Renal pelvis (tissue), 12 donors: ENCODE measurements at places on chromosomes 3 and 15.
A peak's percentile ranks its signal among the peaks of the same experiment; 100 is the strongest.

- DNase-seq, result peak; percentile 48
Observed at GRCh38 chr15:69734699-69735098, 282.1 kb downstream of the RPLP1 start.

GRCh38 chr3:79558943-79559342 is 208.9 kb downstream of the ROBO1 start:
- DNase-seq, result no peak

DNA sequence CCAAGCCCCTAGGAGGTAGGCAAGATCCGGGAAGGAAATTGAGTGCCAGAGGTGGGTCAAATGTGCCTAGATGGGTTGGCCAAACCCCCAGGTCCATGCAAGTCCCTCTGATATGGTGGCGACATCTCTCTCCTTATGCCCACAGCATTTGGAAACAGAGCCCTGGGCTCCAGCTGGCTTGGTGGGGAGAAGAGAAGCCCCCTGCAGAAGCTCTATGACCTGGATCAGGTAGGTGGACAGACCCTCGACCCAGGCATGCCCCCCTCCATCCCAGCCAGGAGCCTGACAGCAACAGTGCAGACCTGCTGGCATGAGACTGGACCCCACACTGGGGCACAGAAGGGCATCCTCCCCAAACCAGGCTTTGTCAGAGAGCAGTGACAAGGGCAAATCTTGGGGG is 12.2 kb downstream of the CHST13 start:
- no peak for DNase-seq

- DNase-seq, result no peak
Observed at GRCh38 chr3:18830087-18830486, 318.2 kb upstream of the KCNH8 start.

- DNase-seq, result no peak
Observed at GRCh38 chr15:72838311-72838731, 54.8 kb upstream of the ADPGK start.

DNA sequence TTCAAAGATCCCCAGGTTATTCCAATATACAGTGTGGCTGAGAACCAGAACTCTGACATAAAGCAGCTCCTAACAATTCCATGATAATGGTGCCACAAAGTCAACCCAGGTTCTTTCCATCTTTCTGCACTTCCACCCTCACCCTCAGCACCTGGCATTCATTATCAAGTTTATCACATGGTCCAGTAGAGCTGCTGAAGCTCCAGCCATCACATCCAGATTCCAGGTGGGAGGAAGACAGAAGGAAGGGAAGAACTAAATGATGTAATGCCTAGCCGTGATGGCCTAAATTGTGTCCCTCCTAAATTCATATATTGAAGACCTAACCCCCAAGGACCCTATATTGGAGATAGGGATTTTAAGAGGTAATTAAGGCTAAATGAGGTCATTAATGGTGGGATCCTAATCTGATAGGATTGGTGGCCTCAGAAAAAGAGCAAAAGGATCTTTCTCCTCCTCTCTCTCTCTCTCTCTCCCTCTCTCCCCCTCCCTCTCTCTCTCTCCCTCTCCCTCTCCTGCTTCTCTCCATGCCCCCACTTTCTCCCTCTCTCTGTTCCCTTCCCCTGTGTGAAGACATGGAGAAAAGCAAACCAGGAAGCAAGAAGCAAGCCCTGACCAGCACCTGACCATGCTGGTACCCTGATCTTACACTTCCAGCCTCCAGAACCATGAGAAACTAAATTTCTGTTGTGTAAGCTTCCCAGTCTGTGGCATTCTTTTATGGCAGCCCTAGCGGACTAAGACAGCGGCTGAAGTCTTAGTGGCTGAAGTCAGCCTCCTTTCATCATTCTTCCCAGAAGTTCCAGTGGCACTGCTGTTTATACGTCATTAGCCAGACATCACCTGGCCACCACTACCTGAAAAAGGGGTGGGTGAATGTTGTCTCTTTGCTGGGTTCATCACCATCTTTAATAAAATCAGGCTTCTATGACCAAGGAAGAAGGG is 369.7 kb upstream of the PROK2 start:
- DNase-seq, result no peak

DNA sequence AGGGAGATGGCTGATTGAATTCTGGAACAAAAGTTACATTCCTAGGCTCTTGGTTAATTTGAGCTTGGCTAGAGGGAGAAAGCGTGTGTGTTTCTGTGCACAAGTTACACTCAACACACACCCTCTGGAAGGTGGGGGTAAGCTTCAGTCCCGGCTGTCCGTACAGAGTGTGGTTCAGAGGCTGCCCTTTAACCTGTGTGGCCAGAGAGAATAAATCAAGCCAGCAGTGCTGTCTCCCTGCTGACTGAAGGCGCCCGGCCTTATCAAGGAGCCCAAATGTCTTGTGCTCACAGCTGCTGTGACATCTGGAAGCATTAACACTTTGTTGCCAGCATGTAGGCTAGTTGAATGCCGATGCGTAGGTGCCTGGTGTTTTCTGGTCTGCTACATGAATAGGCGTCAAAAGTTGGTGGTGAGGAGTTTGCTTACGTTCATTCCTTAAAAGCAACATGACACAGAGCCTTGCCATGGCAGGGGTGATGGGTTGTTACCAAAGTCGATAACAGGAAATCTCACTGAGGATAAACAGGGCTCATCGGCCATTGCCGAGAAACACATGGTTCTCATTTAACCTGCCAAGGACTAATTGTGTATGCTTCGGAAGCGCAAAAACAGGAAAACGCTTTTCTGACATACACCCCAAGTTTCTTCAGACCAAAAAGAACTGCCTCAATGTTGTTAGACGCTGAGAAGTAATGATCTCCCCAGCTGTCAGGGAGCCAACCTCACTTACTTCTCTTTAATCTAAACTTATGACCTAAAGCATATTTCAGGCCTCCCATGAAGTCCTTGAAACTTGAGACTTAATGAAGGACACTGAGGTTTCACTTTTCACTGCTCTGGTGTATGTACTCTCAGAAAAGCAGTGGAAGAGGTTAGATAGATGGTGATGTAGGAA is 95.8 kb upstream of the CTDSPL start:
- DNase-seq, result peak; percentile 89

GRCh38 chr3:87333393-87333892 is 57.1 kb upstream of the POU1F1 start:
- DNase-seq, result no peak
